ENCODE measurements at places on chromosomes 3 and 15.
A peak's percentile ranks its signal among the peaks of the same experiment; 100 is the strongest.

DNA sequence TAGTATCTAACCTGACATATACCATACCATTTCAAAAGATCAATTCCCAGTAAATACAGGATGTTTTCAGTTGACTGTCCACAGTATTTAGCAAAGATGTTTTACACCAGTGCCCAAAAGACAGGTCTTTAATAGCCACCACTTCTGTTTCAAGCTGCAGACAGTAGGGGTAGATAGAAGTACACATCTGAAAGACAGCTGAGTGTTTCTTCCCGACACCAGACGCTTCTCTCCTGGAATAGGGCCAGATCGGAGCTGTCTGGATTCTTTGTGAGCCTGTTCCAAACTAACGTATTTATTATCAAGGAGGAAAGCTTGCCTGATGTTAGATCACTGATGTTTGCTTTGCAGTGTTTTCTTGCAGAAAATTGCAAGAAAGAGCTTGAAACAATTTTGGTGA lies 136.1 kb upstream of the RBMS3 start:
- DNase-seq, result peak; percentile 82

DNA sequence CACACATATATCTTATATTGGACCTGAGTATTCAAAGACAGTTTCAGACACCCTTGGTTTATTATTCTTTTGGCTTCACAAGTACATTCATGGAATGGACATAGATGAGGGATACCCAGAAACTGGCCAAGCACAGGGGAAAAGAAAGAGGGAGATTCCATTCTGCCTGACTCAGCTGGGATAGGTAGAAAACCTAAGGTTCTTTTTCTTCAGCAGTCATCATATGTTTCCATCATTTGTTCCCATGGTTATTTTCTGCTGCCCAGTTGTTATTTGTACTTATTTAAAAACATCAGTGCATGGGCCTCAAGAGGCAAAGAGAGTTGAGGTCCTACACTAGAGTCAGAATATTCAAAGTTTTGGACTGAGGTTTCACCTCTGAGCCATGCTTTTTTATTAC lies 91.8 kb downstream of the FILIP1L start:
- no peak for DNase-seq

- DNase-seq, result no peak
Observed at GRCh38 chr15:29656636-29657475, 165.4 kb downstream of the TJP1 start.

- no peak for DNase-seq
Observed at GRCh38 chr3:187188931-187189330, 8.4 kb upstream of the RTP1 start.

GRCh38 chr3:139677388-139678155 lies at the start of gene NMNAT3:
TSS of gene NMNAT3 (minus strand) at chr3:139677972. CDS start at chr3:139627724, 50,248 bp downstream.
- DNase-seq, result peak; percentile 10

DNA sequence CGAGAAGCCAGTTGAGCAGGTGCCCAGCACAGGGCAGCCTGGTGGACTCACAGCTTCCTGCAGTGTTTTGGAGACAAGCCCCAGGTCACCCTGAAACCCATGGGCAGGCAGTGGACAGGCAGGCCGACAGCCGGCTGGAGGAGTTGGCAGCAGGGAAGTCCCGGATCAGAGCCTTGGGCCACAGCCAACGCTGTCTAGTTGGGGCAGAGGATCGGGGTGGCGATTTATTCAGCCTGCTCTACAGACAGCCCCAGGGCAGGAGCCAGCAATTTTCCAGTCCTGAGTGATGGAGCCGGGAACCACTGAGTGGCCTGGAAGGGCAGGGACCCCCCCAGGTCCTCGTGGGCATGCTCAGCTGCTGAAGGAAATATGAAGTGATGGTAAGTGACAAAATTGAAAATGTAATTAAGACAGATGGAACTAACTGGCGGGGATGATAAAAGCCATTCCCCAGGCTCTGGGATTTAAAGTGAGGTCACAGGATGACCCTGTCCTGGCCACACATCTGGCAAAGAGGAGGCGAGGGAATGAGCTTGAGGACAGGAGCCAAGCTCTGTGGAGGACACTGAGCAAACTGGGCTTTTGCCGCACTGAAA lies 34.4 kb upstream of the TBC1D21 start:
- DNase-seq, result no peak

- DNase-seq, result no peak
Observed at GRCh38 chr15:94061041-94061440, 170.3 kb upstream of the MCTP2 start.

GRCh38 chr3:47424434-47425382 lies 43.9 kb downstream of the PTPN23 start:
- no peak for DNase-seq

- DNase-seq, result no peak
Observed at GRCh38 chr3:33317963-33318709, 40.9 kb downstream of the FBXL2 start.

GRCh38 chr15:63198371-63199250 lies 9.2 kb downstream of the RAB8B start:
- peak; percentile 62 for DNase-seq

DNA sequence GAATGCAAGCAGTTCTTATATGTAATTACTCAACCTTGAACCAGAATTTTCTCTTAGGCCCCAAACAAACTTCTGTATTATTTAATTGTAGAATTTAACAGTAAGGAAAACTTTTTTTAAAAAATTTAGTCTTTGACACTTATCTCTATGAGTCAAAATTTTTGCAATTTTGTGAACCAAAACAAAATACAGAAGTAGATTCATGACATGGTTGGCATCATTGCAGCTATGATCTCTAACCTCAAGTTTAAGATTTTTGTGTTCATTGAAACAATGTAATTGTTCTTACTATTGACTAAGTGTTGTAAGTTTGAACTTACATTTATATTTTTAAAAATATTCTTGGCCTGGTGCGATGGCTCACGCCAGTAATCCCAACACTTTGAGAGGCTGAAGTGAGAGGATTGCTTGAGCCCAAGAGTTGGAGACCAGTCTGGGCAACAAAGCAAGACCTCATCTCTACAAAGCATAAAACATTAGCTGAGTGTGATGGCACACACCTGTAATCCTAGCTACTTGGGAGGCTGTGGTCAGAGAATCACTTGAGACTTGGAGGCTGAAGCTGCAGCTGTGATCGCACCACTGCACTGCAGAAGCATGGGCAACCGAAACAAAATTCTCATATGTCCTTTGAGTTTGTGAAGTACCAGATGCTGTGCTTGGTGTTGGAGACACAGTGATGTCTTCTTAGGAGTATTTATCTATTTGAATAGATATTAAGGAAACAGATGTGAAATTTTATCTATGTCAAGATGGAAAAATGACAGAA lies 39.7 kb downstream of the STT3B start:
- DNase-seq, result no peak

DNA sequence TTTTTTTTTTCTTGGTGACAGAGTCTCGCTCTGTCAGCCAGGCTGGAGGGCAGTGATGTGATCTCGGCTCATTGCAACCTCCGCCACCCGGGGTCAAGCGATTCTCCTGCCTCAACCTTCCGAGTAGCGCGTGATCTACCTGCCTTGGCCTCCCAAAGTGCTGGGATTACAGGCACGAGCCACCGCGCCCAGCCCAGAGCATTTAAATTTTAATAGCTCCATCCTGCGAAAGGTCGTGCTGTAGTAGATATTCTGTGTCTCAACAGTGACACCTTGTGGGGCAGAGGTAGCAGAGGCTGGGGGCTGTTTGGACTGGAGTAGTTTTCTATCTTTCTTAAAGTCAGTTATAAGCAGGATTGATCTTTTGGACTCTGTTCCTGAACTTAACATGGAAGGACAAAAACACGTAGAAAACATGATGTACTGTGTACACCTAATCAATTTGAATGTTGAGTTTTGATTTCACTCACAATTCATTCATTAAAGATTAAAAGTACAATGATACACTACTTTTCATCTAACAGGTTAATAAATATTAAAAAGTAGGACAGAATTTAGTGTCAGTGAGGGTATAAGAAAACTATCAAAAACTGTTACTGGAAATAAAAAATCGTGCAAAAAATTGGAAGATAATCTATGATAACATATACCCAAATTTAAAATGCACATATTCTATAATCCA lies 11.0 kb upstream of the PDCD6IP start:
- DNase-seq, result peak; percentile 27

DNA sequence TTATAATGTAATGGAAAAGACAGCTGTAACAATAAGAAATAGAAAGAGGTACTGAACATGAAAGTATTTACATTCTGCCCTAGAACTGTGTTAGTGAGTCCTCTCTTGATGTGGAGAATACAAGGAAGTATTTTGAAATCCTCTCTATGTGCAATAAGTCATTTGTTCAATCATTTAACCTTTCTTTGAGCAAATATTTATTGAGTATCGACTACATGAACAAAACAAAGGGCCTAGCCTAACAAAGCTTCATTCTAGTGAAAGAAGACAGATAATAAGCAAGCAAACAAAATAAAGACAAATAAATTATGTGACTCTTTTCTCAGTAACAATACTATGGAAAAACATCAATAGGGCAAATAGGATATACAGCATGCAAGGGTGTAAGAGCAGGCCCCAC lies 354.9 kb upstream of the ATP11B start:
- no peak for DNase-seq

- no peak for DNase-seq
Observed at GRCh38 chr3:134237454-134238145, 13.1 kb downstream of the RYK start.

- DNase-seq, result no peak
Observed at GRCh38 chr3:123613543-123613942, 28.7 kb upstream of the HACD2 start.

GRCh38 chr3:86937306-86937791 lies 53.6 kb downstream of the VGLL3 start:
- DNase-seq, result peak; percentile 98

- peak; percentile 14 for DNase-seq
Observed at GRCh38 chr3:125662675-125663074, 67.4 kb upstream of the OSBPL11 start.
